ENCODE measurements at places on chromosomes 2 and 18.

GRCh38 chr18:36572135-36572856 is 256.5 kb downstream of the TPGS2 start:
- no peak overlapping the region for H3K4me3 ChIP-seq
- no peaks in the 10 kb centered on the region for H3K4me1 ChIP-seq
- H3K27me3 ChIP-seq, result peaks cover 8% of the 10 kb centered on the region
- H3K27ac ChIP-seq, result no peak overlapping the region

DNA sequence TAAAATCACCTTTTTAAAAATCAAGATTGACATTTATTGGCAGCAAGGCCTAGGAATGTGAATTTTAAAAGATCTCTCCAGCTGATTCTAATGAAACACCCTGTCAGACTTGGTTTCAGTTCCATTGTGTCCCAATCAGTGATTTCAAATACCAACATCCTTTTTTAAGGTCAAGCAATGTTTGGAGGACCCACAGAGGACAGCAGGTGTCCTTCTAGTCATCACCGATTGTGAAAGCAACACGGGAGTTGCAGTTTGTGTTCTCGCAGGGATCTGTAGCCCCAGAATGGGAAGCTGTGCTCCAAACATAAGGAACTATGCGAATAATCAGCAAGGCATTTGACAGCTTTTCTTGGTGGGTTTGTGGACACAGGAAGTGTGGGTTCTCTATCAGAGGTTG is 4.5 kb upstream of the KIDINS220 start:
- peaks cover 2% of the 10 kb centered on the region for H3K4me1 ChIP-seq
- no peak for DNase-seq
- peaks cover 20% of the 10 kb centered on the region for H3K27me3 ChIP-seq
- no peak overlapping the region for H3K27ac ChIP-seq
- H3K4me3 ChIP-seq, result no peak overlapping the region
- peaks cover 2% of the 10 kb centered on the region for H3K36me3 ChIP-seq

GRCh38 chr18:46061796-46062195 is 10.3 kb downstream of the PSTPIP2 start:
- H3K27me3 ChIP-seq, result no peaks in the 10 kb centered on the region
- no peak overlapping the region for H3K27ac ChIP-seq
- no peaks in the 10 kb centered on the region for H3K4me1 ChIP-seq
- H3K36me3 ChIP-seq, result no peaks in the 10 kb centered on the region

GRCh38 chr2:110131166-110131565 is 15.5 kb upstream of the MALL start:
- H3K4me3 ChIP-seq, result no peak overlapping the region
- no peaks in the 10 kb centered on the region for H3K4me1 ChIP-seq
- peaks cover 4% of the 10 kb centered on the region for H3K27me3 ChIP-seq
- no peaks in the 10 kb centered on the region for H3K36me3 ChIP-seq

Measured in activated naive CD4-positive, alpha-beta T cell treated with anti-CD3 and anti-CD28 coated beads, Interleukin-2, amount 10 ng/mL, durations not matched to agents 7 days and 5 days (primary cell).